IPS DF 19.7 (cell line): ENCODE measurements at places on chromosomes 2 and 18.

- DNase-seq: no peak
Observed at GRCh38 chr2:14977021-14977420, 344.5 kb downstream of the LRATD1 start.

- peak; percentile 1 for DNase-seq
Observed at GRCh38 chr2:115880558-115880957, 1438.1 kb downstream of the DPP10 start.

GRCh38 chr2:46276642-46277041 lies 20.6 kb upstream of the EPAS1 start:
- no peak for DNase-seq

DNA sequence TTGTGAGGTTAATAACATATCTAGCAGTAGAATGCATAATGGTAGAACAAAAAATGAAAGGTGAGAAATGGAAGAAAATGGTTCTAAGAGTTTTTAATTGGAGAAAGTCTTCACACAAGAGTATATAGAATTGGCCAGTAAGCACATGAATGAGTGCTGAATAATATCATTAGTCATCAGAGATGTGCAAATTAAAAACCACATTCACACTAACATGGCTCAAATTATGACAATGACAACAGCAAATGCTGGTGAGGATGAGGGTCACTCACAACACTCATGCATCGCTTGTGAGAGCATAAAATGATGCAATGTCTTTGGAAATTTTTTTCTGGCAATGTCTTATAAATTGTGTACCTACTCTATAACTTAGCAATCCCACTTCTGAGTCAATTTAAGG lies 1355.4 kb upstream of the ACVR2A start:
- DNase-seq: no peak

DNA sequence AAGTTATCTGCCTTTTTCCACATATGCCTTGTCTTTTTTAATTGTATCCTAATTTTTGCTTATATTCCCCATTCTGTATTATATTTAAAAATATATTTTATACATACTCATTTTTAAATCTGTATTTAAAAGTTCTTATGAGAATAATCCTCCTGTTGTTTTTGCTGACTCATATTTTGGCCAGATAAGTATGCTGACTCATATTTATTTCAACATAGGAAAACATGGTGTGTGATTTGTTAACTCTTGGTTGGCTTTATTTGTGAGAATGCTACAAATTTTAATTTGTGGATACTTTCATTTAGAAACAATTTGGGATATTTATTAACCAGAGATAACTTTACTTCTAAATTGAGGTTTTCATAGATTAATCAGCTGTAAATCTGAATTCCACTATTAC lies 587.7 kb downstream of the CPS1 start:
- DNase-seq: no peak

GRCh38 chr2:13758412-13758811 lies 874.1 kb upstream of the LRATD1 start:
- no peak for DNase-seq
